Esophagus mucosa (tissue), 1 donor: ENCODE measurements at places on chromosomes 3 and 15. TPM values are rescaled to one million over a fixed set of nuclear protein-coding genes. Genes with fewer than 3 reads are reported as not detected.

MB21D2 gene
- total RNA-seq: 2.4 TPM

IQGAP1 gene
- 157 TPM for total RNA-seq

ARPIN gene
- 17.5 TPM for total RNA-seq

ITIH4 gene
- 2.1 TPM for total RNA-seq

DNA sequence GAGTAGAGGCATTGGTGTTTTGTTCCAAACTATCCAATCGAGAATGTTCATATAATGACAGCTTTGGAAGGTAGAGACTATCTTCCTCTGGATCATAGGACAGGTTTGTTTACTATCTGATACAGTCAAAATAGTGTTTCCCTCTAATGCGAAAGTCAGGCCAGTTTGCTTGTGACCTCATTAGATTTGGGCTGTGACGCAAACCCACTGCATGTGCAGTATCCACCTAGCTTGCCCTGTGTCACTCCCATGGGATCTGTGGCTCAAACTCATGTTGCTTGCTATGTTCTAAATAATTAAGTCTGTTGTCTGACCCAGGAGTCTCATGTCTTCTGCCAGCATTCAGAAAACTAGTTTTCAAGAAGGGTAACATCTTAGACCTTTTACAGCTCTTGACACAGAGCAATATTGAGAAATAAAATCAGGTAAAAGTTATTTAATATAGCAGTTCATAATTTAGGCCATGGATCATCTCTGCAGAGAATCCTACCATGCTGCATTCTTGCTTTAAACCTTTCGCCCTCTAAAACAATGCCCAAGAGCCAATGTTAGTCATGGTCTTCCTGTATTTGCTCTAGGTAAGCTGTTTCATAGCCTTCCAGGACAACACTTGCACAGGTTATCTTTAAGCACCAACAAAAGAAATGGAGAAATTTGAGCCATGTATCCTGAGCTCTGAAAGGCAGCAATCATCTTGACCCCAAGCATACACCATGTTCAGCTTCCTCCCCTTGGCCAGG lies 26.4 kb downstream of the NIT2 start:
- no peak for ATAC-seq

- ATAC-seq: no peak
Observed at GRCh38 chr3:126354776-126355175, 2.4 kb downstream of the KLF15 start.

DNA sequence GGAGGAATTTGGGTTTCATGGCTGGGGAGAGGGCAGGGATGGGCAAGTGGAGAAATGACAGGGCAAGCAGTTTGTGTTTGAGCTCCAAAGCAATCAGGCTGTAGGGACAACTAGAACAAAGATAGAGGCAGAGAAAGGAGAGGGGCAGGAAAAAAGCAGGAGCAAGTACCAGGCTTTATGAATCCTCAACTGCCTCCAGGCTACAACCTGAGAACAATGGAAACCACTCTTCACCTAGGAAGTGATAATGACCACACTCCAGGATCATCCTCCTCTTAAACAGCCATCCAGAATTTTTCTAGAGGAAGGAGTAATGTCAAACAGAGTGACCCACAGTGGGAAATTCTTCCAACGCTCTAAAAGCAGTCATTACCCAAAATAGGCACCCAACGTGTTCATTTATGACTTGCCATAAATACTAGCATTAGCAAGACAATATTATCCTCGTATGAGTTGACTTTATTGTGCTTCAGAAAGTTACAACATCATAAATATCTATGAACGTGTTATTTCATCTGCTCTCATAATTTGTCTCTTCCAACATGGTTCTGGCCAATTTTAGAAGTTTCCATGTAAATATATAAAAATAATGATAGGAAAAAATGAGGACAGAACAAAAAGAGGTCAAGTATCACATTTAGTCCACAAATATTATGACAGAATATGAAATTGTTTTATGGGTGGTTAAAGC lies 50.5 kb downstream of the TNFAIP8L3 start:
- no peak for ATAC-seq

- ATAC-seq: no peak
Observed at GRCh38 chr3:42277676-42278075, 11.7 kb upstream of the CCK start.

- peak; percentile 88 for ATAC-seq
Observed at GRCh38 chr3:105274958-105275357, 91.8 kb upstream of the ALCAM start.

- ATAC-seq: no peak
Observed at GRCh38 chr15:99350408-99350807, 99.1 kb downstream of the LRRC28 start.

- no peak for ATAC-seq
Observed at GRCh38 chr15:62416526-62416925, 251.4 kb upstream of the C2CD4B start.

DNA sequence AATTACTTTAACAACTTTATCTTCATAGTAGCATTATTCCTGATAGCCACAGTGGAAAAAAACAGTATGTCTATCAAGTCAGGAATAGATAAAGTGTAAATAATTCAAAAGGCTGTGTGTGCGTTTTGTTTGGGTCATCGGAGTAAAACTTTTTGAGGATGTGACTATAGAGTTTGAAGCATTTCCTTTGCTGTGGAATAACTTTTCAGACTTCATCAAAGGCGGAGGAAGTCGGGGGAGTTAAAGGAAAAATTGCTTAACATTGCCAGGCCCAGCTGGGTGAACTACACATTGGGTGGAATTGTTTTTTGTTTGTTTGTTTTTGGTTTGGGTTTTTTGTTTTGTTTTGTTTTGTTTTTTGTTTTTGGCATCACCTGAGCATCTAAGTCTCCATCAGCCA lies 70.4 kb upstream of the CRTC3 start:
- no peak for ATAC-seq
